ENCODE measurements at places on chromosomes 16 and 17.
A peak's percentile ranks its signal among the peaks of the same experiment; 100 is the strongest.

DNA sequence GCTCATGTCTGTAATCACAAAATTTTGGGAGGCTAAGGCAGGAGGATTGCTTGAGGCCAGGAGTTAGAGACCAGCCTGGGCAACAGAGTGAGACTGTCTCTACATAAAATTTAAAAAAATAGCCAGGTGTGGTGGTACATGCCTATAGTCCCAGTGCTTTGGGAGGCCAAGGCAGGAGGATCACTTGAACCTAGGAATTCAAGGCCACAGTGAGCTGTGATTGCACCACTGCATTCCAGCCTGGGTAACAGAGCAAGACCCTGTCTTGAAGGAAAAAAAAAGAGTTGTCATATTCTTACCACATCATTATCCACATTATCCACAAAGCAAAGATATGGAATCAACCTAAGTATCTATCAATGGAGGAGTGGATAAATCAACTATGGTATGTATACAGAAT, 21.0 kb upstream of the MAPK3 start:
- no peak for DNase-seq

DNA sequence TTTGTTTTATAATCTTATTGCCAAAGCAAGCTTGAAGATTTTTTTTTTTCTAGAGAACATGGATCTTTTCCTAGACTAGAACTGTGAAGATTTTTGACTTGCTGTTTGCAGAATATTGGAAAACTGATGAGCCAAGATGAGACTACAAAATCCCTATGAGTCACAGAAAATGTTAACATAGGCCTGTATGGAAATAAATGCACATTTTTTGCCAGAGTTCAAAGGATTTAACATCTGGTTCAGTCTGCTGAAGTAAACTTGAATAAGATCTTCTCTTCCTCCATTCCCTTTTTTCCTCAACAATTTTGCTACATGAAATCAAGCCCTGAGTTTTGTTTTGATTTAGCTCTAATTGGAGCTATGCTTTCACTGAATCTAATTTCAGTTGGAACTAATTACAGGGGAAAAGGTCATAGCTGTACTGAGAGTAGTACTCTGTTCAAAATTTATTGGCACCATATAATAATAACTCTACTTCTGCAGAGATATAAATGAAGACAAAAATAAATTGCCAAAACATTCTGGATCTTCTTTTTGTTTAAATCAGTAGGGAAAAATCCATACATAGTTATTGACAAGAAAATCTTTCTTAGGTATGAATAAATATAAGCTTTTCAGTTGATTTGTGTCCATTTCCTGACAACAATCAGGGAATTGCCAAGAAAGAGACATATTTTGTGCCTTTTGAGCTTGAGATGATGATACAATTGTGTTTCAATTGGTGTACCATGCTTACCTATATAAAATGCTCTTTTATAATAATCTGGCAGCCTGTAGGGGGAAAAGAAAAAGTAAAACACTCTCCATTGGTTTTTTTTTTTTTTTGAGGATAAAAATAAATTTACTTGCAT, 387.5 kb upstream of the GOT2 start:
- DNase-seq: peak; percentile 30

DNA sequence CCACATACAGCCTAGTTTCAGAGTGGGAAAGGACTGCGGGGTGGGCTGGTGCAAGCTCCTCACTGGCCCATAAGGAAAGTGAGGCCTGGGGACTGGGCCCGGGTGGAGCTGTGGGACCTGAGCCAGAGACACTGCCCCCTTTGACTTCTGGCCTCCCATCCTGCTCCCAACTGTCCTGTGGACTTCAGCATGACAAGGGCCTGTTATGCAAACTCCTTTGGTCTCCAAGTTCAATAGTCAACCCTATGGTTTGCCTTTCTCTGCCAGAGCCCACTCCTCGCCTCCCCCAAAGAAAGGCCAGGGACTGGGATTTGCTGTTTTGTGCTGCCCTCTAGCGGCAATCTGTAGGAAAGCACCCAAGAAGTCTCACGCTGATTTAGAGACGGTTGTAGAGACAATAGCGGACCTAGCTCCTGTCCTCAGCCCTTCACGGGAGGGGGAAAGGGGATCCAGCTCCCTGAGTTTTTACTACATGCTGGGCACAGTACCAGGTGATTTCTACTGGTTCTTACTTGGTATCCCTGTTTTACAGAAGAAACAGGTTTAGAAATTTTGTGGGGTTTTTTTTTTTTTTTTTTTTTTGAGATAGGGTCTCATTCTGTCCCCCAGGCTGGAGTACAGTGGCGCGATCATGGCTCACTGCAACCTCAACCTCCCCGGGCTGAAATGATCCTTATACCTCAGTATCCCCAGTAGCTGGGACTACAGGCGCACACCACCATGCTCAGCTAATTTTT, 1.2 kb upstream of the TLCD3B start:
- peak; percentile 54 for DNase-seq

- DNase-seq: no peak
Observed at GRCh38 chr16:68356919-68357286, 46.1 kb downstream of the PRMT7 start.

DNA sequence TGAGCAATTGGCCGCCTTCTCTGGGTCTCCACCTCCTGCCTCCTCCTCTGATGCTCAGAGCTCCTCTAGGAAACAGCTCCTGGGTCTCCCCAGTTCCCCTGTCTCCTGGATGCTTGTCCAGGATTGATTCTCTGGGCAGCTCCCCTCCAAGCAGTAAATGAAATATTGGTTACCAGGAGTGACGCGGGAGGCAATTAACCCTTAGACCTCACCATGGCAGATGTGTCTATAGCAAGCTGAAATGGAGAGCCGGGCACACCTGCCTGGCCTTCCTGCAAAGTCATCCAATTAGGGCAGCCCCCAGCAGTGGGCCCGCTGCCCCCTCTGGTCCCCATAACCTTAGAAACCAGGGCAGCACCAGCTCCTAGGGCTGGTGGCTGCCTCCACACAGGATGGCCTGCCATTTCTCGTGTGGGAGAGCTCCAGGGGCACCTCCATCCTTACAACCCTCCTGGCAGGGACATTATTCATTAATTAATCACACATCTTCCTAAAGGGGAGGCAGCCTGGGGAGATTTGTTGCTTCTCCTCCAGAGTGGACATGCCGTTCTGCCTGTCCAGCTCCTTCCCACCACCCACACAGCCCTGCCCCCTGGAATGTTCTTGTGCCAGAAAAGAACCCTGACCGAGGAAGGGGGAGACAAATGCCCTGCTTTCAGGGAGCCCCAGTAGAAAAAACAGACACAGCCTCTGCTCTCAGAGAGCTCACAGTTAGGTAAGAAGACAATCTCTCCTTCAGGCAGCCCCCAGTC, 8.3 kb upstream of the KIF18B start:
- no peak for DNase-seq

DNA sequence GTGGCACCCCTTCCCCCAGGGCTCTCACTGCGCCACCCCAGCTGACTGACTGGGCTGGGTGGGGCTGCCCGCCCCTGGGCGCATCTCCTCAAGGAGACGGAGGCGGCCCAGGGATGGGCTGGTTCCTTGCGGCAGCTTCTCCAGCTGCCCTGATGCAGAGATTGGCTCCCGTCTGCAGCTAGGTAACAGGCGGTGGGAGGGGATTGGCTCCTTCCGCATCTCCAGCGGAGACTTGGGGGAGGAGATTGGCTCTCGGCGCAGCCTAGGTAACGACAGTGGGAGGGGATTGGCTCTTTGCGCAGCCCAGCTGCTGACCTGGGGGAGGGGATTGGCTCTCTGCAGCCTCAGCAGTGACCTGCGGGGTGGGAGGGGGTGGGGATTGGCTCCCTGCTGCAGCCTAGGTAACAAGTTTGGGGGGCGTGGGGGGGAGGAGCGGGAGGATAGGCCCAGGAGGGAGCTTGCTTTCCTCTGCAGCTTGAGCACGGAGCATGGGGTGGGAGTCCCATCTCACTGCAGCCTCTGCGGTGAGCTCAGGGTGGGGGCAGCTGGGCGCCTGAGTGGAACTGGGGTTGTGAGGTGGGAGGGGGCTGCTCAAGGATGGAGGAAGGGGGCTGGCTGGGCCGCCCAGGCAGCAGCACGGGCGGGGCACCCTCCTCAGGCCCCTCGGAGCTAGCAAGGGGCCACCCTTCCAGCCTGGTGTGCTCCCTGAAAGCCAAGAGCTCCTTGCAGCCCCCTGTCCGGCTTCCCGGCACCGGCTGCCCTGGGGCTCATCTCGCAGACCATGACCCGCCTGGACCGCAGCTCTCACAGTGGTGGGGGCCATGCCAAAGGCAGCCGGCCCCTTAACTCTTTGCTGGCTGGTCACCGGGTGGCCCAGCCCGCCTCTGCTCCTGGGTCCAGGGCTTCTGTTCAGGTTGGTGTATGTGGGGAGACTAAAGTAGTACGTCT, 6.4 kb downstream of the NFE2L1 start:
- peak; percentile 81 for DNase-seq

Measured in fibroblast of skin of abdomen (primary cell).